ENCODE measurements at places on chromosomes 6 and 20. TPM values are rescaled to one million over a fixed set of nuclear protein-coding genes. Genes with fewer than 3 reads are reported as not detected.

Gene CCND3
- total RNA-seq = 122 TPM

Gene KIF25
- total RNA-seq = not detected

Gene FABP7
- not detected for total RNA-seq

Gene NKX2-4
- total RNA-seq = not detected

Gene CALHM6
- total RNA-seq = not detected

Gene TTBK1
- total RNA-seq = not detected

Gene DEFB132
- not detected for total RNA-seq

Gene OR10C1
- not detected for total RNA-seq

Gene OPN5
- not detected for total RNA-seq

Gene LST1
- total RNA-seq = not detected

Gene DYNLT2
- total RNA-seq = 3.2 TPM

Gene GABRR1
- not detected for total RNA-seq

Gene ISM1
- total RNA-seq = 14.5 TPM

Gene IP6K3
- 1.5 TPM for total RNA-seq

Gene FAM83B
- 35.8 TPM for total RNA-seq

Gene MEP1A
- total RNA-seq = not detected

Gene SLC26A8
- total RNA-seq = not detected

Gene SPATS1
- not detected for total RNA-seq

Gene ZFP64
- total RNA-seq = 18.4 TPM

Gene SLC17A9
- total RNA-seq = 2.5 TPM

Gene HLA-DQB2
- 4.7 TPM for total RNA-seq

Gene CCN5
- total RNA-seq = 134 TPM
